WTC11 (cell line): ENCODE measurements at places on chromosomes 2 and 18.

DNA sequence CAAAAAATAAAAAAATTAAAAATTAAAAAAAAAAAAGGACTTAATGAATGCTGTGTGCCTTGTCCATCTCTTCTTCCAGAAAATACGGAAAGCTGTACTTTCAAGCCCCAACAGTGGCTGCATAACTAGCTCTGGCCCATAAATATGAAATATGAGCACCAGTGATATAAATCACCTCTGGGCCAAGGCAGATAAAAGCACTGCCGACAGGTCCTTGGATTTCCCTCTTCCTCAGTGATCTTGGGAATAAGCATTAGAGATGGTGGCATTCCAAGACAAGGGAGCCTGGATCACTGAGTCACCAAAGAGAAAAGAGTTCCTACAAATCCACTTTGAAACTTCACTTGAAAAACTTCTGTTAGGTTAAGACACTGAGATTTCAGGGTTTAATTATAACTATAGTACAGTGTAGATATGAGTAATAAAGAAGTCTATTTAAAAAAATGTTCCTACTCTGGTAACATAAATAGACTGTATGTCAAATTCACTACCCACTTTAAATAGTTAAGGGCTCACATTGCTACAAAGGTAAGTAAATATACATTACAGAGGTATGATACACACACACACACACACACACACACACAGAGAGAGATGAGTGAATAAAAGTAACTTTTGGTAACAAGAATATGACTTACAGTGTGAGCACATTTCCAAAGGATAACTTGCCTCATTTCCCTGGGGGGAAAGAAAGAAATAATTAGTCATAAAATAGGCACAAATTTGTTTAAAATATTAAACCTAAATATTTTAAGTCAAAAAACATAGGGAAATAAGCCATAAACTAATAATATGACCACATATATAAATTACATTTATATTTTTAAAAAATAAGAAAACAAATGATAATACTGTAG is 35.6 kb downstream of the PPP3R1 start:
- DNase-seq, result no peak

GRCh38 chr2:226524381-226524843 is 275.2 kb downstream of the IRS1 start:
- no peak for DNase-seq

DNA sequence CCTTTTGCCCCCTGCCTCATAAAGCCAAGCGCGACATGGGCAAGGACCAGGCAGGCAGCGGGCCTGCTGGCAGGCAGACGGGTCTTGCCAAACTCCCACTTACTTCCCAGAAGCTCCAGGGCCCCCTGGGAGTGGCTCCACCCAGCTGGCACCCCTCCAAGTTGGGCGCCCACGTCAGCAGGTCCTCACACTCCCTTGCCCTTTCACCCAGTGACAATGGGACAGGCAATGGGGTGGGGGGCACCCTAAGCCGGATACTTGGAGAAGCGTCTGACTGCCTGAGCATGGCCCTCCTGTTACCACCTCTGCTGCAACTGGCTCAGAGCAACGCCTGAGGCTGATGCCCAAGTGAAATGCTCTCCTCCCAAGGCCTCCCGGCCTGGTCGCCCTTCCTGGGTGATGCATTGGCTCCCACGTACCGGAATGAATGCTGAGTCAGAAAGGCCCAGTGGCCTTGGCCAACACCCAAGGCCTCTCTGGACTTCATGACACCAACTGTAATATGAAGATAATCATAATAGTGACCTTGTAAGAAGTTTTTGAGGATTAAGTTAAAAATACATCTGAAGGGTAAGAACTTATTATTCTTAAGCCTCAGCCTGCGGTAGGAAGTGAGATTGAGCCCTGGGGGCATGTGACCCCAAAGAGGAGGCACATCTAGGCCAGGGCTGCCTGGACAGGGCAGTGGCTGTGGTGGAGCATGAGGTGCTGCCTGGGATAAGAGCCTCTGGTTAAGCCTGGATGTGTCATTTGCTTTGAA is 31.6 kb downstream of the KCNK3 start:
- no peak for DNase-seq

- DNase-seq, result peak; percentile 49
Measured at GRCh38 chr2:46988733-46989481, 73.3 kb upstream of the MCFD2 start.

DNA sequence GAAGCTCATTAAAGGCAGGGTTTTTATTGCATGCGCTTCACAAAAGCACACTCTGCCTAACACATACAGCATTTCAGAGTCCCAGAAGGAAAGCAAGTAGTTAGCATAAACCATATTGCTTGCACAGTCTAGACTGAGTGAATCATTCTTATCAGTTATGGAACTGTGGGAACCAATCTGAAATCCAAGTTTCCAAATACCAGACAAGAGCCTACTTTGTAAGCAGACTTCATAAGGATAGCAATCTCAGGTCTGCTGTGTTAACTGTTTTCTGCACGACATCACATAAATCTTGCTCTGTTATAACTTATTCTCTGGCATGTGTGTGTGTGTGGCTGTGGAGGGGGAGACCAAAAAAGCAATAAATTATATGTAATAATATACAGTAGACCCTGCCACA is 608.1 kb upstream of the REG3G start:
- DNase-seq, result no peak
